ENCODE measurements at places on chromosomes 5 and 9. TPM values are rescaled to one million over a fixed set of nuclear protein-coding genes. Genes with fewer than 3 reads are reported as not detected.

DNA sequence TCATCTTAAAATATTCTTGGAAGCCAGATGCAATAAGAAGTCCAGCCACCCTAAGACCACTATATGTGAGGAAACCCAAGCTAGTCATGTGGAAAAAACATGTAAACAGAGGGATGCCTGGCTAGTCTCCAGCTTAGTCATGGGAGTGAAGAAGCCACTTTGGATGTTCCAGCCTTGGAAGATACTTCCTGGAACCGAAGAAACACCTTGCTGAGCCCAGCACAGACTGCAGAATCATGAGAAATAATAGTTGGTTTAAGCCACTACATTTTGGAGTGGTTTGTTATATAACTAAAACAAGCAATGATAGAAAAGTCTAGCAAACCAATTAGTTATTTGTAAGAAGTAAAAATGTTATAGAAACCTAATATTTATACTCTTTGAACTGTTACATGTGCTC lies 12.6 kb downstream of the DHX29 start:
- no peaks in the 10 kb centered on the region for H3K27me3 ChIP-seq
- no peak for DNase-seq
- H3K27ac ChIP-seq, result no peak overlapping the region
- H3K36me3 ChIP-seq, result peaks cover 55% of the 10 kb centered on the region
- H3K4me3 ChIP-seq, result no peak overlapping the region
- no peaks in the 10 kb centered on the region for H3K4me1 ChIP-seq

GRCh38 chr5:122202952-122203351 lies 73.6 kb downstream of the ZNF474 start:
- H3K36me3 ChIP-seq, result no peaks in the 10 kb centered on the region
- no peaks in the 10 kb centered on the region for H3K27me3 ChIP-seq
- H3K27ac ChIP-seq, result no peak overlapping the region
- H3K4me3 ChIP-seq, result no peak overlapping the region
- DNase-seq, result no peak

GRCh38 chr9:21576331-21577189 lies 94.4 kb upstream of the IFNE start:
- no peaks in the 10 kb centered on the region for H3K36me3 ChIP-seq
- H3K27me3 ChIP-seq, result no peaks in the 10 kb centered on the region
- no peaks in the 10 kb centered on the region for H3K4me1 ChIP-seq
- H3K4me3 ChIP-seq, result no peak overlapping the region
- no peak for DNase-seq

The C8G gene
- not detected for total RNA-seq

The HCN1 gene
- total RNA-seq, result 5.5 TPM

The CER1 gene
- not detected for total RNA-seq
